ENCODE measurements at places on chromosomes 16 and 17.

DNA sequence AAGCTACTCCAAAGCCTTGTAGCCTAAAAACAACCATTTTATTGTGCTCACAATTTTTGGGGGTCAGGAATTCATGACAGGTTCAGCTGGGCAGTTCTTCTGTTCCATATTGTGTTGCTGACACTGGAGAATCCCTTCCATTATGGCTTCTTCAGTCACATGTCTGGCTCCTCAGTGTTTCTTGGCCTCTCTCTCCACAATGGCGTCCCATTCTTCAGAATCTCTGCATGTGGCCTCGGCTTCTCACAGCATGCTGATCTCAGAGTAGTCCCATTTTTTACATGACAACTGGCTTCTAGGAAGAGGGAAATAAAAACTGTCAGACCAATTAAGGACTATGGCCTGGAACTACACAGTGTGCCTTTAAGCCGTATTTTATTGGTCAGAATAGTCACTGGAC, 49.7 kb downstream of the NF1 start:
- DNase-seq: no peak

- DNase-seq: no peak
Observed at GRCh38 chr16:3912897-3913296, 32.4 kb upstream of the CREBBP start.

- no peak for DNase-seq
Observed at GRCh38 chr16:89619840-89620239, 6.4 kb downstream of the DPEP1 start.

DNA sequence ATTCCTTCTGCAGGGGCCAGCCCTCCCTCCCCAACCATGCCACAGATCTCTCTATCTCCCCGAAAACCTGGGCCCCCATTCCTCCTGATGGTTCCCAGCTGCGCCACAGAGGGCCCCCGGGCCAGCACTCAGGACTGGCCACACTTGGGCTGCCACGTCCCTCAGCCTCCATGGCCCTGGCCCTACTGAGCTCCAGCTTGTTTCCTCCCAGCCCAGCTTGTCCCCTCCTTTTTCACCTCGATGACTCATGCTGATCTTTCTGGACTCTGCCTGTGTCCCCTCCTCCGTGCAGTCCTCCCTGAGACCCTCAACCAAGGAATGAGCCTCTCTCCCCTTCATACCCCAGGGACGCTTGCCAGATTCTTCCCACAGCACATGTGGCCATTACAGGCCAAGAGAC, 10.9 kb upstream of the FAM83G start:
- no peak for DNase-seq

DNA sequence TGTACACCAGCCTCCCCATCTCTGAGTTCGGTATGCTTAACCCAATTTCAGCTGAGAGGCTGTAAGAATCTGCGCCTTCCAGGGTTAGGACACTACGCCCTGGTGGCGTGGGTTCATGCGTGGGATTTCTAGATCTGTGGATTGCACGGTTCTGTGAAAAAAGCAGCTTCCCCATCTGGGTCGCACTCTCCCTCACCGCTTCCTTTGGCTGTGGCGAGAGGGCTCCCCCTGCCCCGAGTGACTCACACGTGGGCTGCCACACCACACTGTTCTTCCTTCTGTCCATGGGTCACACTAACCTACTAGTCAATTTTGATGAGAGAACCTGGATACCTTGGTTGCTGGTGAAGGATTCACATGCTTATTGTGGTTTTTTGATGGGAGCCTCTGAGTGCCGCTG, 256.0 kb upstream of the MAF start:
- no peak for DNase-seq

- no peak for DNase-seq
Observed at GRCh38 chr17:39791111-39791992, 53.6 kb downstream of the GRB7 start.

DNA sequence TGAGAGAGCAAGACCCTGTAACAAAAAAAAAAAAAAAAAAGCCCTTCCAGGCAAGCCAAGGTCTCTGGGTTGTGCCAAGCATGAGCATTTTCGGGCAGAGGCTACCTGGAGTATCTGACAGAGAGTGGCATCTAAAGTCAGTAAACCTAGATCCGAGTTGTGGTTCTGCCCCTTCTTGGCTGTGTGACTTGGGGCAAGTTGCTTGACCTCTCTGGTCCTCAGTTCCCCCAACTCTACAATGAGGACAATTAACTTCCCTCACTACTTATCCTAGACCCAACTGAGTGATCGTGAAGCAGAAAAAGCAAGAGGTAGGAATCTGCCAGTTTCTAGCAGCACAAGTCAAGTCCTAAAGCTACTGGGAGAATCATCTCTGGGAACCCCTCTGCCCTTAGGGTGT, 34.4 kb downstream of the TMEM186 start:
- no peak for DNase-seq

DNA sequence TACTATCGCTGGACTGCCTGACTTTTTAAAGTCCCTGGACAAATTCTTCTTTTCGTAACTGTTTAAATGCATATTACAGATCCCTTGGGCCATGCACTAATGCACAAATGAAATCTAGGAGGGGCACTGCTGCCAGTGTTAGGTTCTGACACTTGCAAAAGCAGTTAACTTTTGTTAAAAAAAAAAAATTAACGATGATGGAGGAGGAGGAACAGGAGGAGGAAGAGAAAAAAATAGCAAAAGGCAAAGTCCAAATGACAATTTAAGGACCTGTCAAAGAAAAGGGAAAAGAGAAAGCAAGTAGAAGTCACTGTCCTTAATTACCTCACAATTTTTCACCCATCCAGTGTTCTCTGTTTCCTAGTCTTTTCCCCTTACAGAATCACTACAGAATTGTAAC, 97.8 kb upstream of the CORO6 start:
- no peak for DNase-seq

DNA sequence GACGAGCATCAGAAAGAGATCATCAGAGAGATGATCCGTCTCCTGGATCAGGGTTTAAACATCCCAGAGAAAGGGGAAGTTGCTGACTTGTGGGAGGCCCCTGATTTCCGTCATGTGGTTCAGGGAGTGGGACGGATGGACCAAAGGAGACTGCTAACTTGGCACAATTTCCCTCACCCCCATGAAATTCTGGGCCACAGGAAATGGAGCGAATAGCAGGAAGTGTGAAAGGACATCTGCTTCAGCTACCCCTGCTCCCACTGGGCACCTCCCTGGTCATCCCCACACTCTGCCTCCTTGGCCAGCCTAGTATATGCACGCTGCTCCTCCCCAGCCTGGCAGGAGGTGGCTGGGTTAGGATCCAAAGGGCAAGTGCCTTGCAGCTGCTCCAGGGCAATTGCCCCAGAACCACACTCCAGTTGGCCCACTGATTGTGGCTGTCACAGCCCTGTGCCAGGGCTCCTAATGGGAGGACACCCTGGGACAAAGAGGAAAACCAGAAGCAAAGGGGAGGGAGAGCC, 1.3 kb downstream of the ARRB2 start:
- DNase-seq: peak; percentile 11

DNA sequence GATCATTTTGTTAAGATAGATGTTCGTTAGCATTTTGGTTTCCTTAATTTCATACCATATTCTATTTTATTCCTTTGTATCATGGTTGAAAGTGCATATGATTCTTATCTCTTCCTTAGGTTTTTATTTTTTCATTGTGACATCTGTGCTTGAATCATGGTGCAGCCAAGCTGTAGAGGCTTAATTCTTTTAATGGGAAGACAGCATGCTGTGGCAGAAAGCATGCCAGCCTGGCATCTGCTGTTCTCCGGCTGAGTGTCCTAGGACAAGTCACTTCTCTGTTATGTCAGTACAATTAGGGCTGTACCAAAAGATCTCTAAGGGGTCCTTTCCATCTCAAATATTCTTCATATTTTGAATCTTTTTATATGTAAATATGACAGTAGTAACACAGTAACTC, 68.5 kb upstream of the PMFBP1 start:
- DNase-seq: no peak

DNA sequence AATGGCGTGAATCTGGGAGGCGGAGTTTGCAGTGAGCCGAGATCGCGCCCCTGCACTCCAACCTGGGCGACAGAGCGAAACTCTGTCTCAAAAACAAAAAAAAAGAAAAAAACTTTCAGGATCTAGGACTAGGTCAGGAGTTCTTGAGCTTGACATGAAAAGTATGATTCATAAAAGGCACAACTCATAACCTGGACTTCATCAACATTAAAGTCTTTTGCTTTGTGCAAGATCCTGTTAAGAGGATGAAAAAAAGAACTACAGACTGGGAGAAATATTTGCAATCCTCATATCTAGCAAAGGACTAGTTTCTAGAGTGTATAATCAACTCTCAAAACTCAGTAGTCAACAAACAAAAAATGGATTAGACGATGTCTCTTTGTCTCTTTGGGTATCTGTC, 40.0 kb downstream of the TBC1D16 start:
- DNase-seq: no peak

- DNase-seq: no peak
Observed at GRCh38 chr17:44589316-44590071, 32.2 kb downstream of the FZD2 start.

DNA sequence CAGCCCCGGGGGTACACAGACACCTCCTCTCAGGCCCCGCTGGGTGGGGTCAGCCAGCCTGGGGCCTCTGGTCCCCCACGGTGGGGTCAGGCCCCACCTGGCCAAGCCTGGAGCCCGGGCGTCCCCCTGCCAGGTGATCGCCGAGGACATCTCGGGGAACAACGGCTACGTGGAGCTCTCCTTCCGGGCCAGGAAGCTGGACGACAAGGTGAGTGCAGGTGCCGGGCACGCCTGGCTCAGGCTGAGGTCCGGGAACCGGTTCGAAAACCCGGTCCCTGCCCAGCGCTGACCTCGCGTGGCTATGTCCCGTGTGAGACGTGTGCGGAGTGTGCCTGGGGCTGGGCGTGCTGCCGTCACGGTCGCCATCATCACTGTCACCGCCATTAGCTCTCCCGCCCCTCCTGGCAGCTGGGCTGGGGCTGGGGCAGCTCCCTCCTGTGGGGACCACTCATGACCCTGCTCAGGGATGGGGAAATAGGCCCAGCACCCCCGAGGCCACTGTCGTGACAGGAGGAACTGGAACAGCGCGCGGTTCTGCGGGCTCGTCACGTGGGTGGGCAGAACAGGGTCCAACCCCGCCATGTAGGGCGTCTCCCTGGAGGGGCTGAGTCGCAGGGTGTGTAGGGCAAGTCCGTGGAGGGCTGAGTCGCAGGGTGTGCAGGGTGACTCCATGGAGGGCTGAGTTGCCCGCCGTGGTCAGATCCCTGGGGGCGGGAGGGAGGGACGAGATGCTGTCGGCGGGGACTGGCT, 8.5 kb downstream of the CPNE7 start:
- no peak for DNase-seq

GRCh38 chr17:28916302-28916934, 13.5 kb upstream of the DHRS13 start:
- DNase-seq: peak; percentile 75

DNA sequence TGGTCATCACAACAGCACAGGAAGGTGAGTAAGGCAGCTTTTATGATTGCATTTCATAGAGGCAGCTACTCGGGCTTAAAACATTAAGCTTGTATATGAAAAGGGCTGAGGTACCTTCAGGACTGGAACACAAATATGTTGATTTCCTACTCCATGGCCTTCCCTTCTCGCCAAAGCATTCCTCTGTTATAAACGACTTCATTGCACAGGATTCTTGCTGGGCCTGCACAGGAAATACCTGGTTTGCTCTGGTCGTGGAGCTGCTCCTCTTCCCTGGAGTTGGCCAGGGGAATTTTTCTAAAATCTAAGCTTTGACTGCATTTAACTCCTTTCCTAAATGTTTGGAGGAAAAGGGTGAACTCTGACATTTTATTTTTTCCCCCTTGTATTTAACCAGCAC, 49.0 kb downstream of the CHD9 start:
- peak; percentile 24 for DNase-seq

DNA sequence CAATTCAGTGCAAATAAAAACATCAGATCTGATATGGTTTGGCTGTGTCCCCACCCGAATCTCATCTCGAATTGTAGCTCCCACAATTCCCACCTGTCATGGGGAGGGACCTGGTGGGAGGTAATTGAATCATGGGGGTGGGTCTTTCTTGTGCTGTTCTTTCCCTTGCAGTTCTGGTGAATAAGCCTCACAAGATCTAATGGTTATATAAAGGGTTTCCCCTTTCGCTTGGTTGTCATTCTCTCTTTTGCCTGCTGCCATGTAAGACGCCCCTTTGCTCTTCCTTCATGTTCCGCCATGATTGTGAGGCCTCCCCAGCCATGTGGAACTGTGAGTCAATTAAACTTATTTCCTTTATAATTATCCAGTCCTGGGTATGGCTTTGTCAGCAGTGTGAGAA, 68.9 kb upstream of the NFAT5 start:
- no peak for DNase-seq

DNA sequence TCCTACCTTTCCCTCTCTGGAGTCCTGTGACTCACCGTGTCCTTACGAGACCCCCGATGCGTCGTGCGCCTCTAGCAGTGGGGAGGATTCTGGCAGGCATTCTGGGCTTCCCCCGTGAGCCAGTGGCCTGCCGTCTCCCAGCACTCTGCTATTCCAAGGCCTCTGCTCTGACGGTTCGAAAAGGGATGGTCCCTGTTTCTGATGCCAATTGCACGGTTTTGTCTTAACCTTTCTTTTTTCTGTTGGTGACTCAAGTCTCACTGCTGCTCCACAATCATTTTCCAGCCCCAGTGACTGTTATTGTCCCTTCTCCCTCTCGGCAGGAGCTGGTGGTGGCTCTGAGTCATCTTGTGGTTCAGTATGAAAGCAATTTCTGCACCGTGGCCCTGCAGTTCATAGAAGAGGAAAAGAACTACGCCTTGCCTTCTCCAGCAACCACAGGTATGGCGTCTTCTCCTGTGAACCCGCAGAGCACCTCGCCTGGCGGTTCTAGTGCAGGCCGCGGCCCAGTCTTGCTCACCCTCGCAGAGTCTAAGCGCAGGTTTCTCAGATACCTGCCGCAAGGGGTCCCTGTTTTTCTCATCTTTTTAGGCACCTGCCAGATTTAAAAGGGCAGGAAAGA, 100.1 kb upstream of the CHMP6 start:
- peak; percentile 82 for DNase-seq

- no peak for DNase-seq
Observed at GRCh38 chr16:28184625-28185024, 27.1 kb downstream of the XPO6 start.

- no peak for DNase-seq
Observed at GRCh38 chr17:72775919-72776318, 316.6 kb downstream of the SLC39A11 start.

DNA sequence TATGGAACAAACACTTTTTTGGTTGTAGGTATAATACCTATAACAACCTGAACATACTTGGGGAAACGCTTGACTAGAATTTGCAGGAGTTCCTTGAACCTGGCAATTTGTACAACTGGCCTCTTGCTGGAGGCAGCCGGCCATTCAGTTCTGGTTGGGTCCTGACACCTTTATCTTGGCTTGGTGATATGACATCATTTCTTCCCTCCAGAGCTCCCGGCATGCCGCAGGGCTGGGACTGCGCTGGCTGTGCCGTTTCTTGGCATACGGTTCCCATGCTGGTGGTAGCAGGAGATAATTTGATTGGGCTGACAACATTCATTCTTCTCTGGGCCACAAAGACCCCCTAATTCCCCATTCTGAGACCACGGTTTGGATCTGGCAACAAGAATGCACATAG, 87.5 kb downstream of the ASIC2 start:
- no peak for DNase-seq

DNA sequence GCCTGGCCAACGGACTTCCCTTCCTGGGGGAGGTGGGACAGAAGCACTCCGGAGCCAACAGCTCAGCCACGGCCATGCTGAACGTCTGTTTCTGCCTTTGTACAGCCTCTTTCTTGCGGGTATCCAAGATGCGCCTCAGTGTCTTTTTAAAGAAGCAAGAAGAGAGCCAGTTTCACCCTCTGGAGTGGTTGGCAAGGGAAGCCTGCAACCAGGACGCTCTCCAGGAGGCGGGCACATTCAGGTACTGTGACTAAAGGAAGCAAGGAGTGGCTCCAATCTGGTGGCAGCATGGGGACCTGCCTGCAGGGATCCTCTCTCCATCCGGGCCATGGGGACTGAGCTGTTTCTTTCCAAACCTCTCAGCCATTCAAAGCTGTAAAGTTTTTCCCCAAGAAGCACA, 60.6 kb upstream of the ENDOV start:
- DNase-seq: no peak

Measured in dermis blood vessel endothelial cell (primary cell).